Osteocyte (in vitro differentiated cells): ENCODE measurements at places on chromosomes 1 and 21. TPM values are rescaled to one million over a fixed set of nuclear protein-coding genes. Genes with fewer than 3 reads are reported as not detected.
A peak's percentile ranks its signal among the peaks of the same experiment; 100 is the strongest.

- no peaks in the 10 kb centered on the region for H3K36me3 ChIP-seq
- no peak overlapping the region for H3K27ac ChIP-seq
- H3K4me3 ChIP-seq = no peak overlapping the region
- no peak for DNase-seq
Measured at GRCh38 chr1:235077163-235077540, 51.5 kb downstream of the TOMM20 start.

DNA sequence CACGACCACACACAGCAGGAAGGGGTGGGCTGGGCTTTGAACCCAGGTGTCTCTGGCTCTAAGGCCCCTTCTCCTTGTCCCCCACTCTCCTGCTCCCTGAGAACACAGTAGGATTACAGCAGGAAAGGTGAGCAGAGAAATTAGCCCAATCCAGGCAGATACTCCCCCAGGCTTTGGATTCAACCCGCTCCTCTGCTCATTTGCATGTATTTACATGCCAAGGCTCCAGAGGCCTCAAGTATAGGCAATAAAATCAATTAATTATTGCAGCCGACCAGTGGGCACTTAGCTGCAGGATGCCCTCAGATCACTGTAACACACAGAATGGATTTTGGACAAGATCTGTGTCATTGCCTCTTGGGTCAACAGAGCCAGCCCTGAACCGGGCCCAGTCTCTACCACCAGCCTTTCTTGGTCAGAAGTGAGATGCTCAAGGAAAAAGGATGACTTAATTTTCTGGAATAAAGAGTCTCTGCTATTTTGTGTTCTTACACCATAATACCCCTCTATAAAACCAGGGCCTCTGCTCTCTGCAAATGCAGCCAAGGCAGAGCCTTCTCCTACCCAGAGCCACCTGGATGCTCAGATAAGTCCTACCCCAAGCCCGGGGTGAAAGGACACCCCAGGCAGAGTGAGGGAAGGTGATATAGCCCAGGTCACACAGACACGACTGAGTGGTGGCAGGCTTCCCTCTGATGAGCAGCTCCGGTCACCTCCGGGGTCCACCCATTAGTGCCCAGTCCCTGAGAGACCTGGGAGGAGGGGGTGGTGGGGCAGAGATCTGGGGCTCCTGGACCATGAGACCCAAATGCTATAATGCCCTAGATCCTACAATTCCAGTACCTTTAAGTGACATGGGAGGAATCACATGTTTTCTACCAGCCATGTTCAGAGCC is 28.9 kb downstream of the MATN1 start:
- H3K4me1 ChIP-seq = peaks cover 4% of the 10 kb centered on the region
- H3K4me3 ChIP-seq = no peak overlapping the region
- H3K36me3 ChIP-seq = no peaks in the 10 kb centered on the region
- no peak overlapping the region for H3K27ac ChIP-seq

GRCh38 chr1:224317383-224318045 is 12.5 kb downstream of the NVL start:
- no peaks in the 10 kb centered on the region for H3K27me3 ChIP-seq
- H3K4me3 ChIP-seq = no peak overlapping the region
- H3K27ac ChIP-seq = no peak overlapping the region
- H3K36me3 ChIP-seq = peaks cover 29% of the 10 kb centered on the region
- no peak for DNase-seq
- H3K4me1 ChIP-seq = peaks cover 3% of the 10 kb centered on the region

- no peak overlapping the region for H3K27ac ChIP-seq
- no peak for DNase-seq
- peaks cover 27% of the 10 kb centered on the region for H3K36me3 ChIP-seq
- H3K27me3 ChIP-seq = no peaks in the 10 kb centered on the region
Measured at GRCh38 chr1:145846201-145846612, 777 bp downstream of the NUDT17 start.

DNA sequence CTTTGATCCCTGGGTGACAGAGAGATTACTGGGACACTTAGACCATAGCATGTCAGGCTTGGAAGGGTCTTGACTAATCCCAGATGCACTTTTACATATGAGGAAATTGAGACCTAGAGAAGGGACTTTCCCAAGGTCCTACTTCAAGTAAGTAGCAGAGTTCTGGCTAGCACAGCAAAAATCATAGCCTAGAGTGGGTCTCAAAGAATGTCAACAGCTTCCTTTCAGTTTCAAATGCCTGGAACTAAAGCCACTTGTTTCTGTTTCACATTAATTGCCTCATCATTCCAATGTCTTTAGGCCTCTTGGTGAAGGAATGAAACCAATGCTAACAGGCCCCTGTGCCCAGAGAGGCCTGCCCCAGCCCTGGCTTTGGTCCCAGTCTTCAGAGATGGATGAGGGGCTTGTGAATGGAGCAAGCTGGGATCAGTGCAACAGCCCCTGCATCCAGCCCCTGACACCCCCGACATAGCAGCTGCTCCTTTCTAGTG is 26.6 kb downstream of the ATF3 start:
- peaks cover 29% of the 10 kb centered on the region for H3K27me3 ChIP-seq
- peaks cover 17% of the 10 kb centered on the region for H3K4me1 ChIP-seq
- no peak overlapping the region for H3K4me3 ChIP-seq

GRCh38 chr1:93615582-93616150 is 66.0 kb downstream of the BCAR3 start:
- H3K4me3 ChIP-seq = no peak overlapping the region
- peak overlapping the region; percentile 86 for H3K27ac ChIP-seq
- no peaks in the 10 kb centered on the region for H3K36me3 ChIP-seq
- peaks cover 90% of the 10 kb centered on the region for H3K4me1 ChIP-seq

DNA sequence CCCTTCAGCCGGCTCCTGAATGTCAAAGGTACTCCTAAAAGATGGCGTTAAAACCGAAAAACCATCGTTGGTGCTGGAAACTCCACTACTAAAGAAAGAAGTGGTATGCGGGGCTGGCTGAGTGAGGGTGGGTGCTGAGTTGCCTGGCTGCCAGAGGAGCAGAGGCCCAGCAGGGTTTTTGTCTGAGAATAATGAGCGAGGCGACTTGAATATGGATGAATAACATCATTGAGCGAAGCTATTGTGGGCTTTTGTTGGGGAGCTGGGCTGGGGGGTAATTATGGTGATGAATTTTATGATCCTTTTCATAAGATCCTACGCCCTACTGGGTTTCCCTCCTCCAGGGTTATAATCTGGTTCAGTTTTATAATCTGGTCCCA is 2.0 kb downstream of the PDPN start:
- H3K36me3 ChIP-seq = no peaks in the 10 kb centered on the region
- H3K4me3 ChIP-seq = no peak overlapping the region
- DNase-seq = no peak

DNA sequence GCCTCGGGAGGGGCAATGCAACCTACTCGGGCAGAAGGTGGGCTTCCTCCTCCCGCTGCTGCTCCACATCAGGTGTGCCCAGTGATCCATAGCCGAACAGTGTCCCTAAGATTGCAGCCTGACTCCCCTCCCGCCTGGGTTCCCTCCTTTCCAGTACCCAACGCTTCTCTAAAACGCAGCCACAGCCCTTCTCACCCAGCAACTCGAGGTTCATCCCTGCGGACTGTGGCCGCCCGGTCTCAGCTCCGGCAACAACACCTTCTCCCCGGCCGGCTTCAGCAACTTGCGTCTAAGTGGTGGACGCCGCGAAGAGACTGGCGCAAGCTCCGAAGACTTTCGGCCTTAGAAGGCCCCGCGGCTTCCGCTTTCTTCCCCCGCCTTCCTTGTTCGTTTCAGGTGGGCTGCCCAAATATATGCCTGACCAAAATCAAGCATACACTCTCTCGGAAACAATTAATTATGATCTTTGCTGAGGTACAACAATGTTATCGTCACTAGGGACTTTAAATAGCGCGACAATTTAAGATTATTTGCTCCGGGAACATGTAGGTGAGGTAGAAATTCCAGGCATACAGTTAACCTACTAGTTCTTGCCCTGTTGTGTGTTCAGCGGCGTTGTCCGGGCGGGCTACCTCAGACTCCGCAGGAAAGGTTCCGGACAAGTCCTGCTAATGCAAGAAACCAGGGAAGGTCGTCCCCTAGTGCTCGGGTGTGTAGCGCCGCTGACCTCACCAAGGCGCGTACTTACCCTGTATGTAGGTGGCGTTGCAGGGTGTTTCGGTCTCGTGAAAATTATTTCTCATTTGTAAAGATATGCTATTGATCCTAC is at the start of gene RBBP5:
Gene RBBP5, minus strand, starts transcription at position 319 of the 829 bp plus-strand sequence. Its CDS starts 105 bp downstream, at position 214.
- DNase-seq = peak; percentile 96
- peak within 1 kb of the TSS; percentile 100 for H3K27ac ChIP-seq
- no peaks in the 10 kb centered on the region for H3K27me3 ChIP-seq

DNA sequence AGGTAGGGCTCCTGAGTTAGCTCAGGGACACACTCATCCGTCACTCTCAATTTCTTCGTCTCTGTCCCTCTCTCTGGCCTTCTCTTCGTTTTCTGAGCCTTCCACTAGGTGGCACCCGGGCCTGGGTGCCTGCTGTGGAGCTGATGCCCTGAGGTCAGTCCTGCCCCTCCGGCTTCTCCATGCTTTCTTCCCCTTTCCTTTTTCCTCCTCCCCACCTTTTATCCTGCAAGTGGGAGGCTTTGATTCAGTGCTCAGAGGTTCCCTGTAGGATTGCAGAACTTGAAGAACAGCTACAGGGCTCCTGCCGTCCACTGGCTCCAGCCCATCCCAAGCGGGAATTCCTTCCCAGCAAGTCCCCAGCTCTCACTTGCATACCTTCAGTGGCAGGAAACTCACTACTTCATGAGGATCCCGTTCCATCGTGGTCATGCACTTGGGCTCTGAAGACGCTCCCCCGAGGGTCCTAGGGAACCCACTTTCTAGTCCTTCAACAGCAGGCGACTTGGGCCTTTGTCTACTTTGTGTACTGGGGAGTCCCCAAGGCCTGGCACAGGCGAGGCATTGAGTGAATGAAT is 45.6 kb downstream of the SRRM1 start:
- no peaks in the 10 kb centered on the region for H3K36me3 ChIP-seq
- peak; percentile 88 for DNase-seq
- peaks cover 12% of the 10 kb centered on the region for H3K4me1 ChIP-seq
- peak overlapping the region; percentile 35 for H3K27ac ChIP-seq

- no peak for DNase-seq
- no peaks in the 10 kb centered on the region for H3K27me3 ChIP-seq
- no peaks in the 10 kb centered on the region for H3K4me1 ChIP-seq
- H3K4me3 ChIP-seq = no peak overlapping the region
Measured at GRCh38 chr1:6129313-6129712, 50.8 kb downstream of the CHD5 start.

GRCh38 chr1:71587961-71588360 is 507.1 kb upstream of the ZRANB2 start:
- no peaks in the 10 kb centered on the region for H3K36me3 ChIP-seq
- no peak overlapping the region for H3K4me3 ChIP-seq
- H3K27me3 ChIP-seq = no peaks in the 10 kb centered on the region
- no peak for DNase-seq
- peaks cover 5% of the 10 kb centered on the region for H3K4me1 ChIP-seq

Gene RHEX
- total RNA-seq = not detected in 2 replicates

Gene C1orf21
- total RNA-seq = 31.8 and 39.6 TPM in 2 replicates

Gene ALX3
- not detected in 2 replicates for total RNA-seq

Gene HRNR
- not detected in 2 replicates for total RNA-seq

Gene VWA1
- 15.6 and 17.5 TPM in 2 replicates for total RNA-seq
